ENCODE measurements at places on chromosomes 6 and 20.

DNA sequence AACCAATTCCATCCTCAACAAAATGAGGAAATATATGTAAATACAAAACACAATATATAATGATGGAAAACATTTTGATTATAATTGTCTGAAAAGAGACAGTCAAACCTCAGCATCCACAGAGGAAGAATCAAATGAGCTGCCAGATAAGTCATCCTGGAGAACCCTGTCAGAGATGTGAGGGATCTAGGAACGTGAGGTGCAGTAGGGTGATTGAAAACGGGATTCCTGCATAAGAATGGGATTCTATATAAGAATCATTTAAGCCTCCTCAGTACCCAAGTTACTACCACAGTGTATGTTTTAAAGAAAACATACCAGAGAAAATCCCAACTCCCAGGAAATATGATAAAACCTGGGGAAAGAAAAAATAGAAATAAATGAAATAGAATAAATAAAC, 690.5 kb downstream of the FRK start:
- DNase-seq: no peak

DNA sequence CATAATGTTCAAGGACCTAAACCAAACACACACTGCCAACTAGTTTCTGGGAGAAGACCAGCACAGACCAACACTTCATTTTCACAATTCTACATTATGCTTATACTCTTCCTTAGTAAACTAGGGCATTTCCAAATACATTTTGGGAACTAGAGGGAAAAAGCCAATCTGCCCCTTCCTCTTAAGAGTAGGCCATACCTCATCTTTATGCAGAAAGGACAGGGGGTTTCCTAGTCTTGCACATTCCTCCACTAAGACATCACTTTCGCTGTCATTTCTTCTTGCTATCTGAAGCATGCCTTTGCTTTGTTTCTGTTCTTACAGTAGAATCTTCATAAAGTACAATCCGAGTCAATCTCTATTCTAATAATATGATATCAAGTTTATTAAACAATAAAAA, 105.7 kb downstream of the SMLR1 start:
- DNase-seq: no peak

DNA sequence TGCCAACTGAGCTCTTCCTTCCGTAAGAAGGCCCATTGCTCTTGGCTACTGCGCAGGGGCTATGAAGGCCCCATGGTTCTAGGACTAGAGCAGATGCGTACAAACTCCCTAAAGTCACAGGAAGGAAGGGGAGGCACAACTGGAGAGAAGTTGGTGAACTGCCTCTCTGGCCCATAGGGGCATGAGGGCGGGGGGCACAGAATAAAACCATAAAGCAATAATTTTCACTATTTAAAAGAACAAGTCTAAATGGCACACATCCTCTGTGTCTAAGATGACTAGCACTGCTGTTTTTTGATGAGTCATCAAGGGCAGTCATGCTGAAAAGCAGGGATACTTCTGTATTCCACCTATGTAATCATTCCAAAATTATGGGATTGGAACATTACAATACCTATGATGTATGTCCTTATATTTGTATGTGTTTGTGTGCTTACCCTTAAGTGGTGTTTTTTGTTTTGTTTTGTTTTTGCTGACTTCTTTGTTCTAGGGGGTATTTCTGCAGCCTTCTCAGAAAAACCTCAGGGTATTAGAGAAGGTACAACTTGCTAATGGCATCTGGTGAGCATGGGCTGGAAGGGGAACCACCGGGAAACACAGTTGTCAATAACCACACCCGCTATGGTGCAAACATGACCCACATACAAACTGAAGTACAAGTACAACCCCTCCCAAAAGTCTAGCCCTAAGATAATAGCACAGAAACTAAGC, 36.9 kb downstream of the B4GALT5 start:
- DNase-seq: peak; percentile 56

DNA sequence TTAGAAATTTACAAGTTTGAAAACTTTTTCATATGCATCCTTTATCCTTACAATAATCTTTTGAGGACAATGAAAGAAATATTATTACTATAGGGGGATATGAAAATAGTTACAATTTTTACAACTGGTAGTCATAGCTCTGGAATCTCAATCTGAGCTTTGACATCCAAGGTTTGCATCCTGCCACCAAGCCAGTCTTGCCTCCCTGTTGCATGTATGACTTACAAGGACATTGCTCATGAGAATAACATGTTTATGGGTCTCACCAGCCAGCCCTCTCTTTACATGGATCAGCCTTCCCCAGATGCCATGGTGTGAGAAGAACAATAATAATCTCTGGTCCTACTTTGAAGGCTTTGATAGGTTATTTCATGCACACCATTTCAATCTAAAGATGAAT, 67.5 kb downstream of the THEMIS start:
- DNase-seq: no peak

DNA sequence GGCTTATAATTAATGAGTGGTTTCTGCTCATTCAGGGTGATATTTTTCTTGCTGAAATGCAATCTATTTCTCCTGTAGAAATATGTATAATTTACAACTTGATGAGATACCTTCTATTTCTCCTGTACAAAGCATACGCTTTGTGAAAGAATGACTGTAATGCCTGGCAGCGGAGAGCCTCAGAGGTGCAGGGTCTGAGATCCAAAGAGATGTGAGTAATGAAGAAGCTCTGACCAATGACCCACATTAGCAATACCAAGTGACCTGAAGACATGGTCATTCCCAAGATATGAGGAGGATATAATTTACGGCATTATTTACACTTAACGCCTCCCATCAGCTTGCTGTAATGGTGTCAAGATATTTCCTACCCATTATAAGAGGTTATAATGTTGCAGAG, 98.4 kb upstream of the RAB32 start:
- no peak for DNase-seq

- no peak for DNase-seq
Measured at GRCh38 chr6:77034161-77034560, 429.1 kb downstream of the HTR1B start.

- no peak for DNase-seq
Measured at GRCh38 chr6:60671369-60671768, 1614.7 kb downstream of the KHDRBS2 start.

- DNase-seq: no peak
Measured at GRCh38 chr6:48222241-48222640, 111.2 kb upstream of the PTCHD4 start.

DNA sequence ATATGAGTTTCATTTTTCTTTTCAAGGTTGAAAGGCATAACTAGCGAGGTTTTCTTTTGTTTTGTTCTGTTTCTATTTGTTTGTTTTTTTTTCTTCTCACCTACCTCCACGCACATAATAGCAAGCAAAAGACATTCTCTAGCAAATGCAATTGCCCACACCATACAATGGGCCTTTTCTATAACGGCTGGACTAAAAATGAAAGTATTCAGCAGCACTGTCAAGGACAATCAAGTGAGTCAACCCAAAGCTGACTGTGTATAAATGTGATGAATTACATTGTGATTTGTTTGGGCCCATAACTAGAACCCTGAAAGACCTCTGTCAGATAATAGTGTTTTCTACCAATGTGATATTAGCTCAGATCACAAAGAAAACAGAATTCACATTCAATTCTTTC, 496.7 kb downstream of the RNF144B start:
- DNase-seq: no peak

- DNase-seq: no peak
Measured at GRCh38 chr6:118562959-118563358, 14.9 kb downstream of the PLN start.

DNA sequence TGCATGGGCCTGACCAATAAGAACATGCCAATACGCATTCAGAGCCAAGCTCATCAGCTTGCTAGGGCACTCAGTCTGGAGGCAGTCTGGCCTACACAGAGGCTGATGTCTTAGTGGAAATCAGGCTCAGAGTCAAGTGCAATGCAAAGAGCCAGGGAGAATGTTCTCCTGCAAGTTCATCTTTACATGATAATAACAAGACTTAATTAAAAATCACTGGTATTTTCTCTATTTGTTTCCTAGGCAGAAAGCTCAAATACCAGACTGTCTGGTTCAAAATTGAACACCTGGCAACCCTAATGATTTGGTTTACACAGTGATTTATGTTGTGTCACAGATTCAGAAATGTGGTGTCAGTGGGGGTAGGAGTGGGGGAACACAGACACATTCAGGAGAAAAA, 689.3 kb upstream of the FLRT3 start:
- DNase-seq: no peak

GRCh38 chr6:81561071-81561564, 191.4 kb downstream of the TENT5A start:
- DNase-seq: no peak

DNA sequence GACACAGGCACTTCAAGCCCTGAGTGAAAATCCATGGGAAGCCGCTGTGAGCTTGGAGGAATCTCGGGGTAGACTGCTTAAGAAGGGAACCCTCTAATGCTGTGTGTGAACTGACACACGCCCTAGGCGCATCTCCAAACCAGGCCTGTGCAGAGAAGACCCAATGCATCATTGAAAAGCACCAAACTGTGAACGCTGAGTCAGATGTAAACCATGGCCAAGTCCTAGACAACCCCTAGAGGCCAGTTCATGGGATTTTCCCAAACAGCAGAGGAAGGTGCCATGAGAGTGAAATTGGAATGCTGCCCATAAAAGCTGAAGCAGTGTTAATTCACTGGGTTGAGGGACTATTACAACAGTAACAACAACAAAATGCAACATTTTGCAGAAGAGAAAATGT, 296.5 kb downstream of the SMOC2 start:
- DNase-seq: no peak

DNA sequence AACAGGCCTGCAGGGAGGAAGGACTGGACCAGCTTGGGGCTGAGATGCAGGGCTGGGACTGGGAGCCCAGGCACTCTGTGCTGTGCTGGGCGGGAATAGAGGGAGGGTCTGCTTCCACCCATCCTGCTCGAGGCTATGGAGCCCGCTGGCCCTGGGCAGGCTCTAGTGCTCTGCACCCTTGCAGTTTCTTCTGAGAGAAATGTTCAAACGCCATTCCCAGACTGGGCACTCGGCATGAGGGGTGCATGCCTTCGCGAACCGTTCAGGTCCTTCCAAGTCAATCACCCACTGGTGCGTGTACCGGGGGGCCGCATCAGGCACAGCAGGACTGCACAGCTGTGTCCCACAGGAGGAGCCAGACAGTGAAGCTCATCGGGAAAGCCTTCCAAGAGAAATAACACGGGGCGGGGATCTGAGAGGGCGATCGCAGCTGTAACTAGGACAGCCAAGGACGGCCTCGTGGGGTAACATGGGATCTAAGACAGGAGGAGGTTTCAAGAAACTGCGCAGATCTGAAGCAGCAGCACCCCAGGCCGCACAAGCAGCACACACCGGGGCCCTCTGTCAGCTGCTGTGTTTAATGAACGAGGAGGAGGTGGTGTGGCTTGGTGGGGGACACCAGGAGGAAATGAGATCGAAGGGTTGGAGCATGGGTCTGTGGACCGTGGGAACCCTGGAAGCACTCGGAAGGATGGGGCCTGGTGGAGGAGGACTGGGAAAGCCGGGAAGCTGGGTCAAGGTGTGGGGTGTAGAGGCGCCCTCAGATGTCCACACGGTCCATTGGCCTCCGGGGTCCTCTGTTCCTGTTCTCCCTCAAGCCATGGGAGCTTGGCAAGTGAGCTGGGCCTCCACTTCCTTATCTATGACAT, 26.1 kb upstream of the PYGB start:
- no peak for DNase-seq

- DNase-seq: no peak
Measured at GRCh38 chr6:108801366-108801765, 46.9 kb upstream of the ARMC2 start.

DNA sequence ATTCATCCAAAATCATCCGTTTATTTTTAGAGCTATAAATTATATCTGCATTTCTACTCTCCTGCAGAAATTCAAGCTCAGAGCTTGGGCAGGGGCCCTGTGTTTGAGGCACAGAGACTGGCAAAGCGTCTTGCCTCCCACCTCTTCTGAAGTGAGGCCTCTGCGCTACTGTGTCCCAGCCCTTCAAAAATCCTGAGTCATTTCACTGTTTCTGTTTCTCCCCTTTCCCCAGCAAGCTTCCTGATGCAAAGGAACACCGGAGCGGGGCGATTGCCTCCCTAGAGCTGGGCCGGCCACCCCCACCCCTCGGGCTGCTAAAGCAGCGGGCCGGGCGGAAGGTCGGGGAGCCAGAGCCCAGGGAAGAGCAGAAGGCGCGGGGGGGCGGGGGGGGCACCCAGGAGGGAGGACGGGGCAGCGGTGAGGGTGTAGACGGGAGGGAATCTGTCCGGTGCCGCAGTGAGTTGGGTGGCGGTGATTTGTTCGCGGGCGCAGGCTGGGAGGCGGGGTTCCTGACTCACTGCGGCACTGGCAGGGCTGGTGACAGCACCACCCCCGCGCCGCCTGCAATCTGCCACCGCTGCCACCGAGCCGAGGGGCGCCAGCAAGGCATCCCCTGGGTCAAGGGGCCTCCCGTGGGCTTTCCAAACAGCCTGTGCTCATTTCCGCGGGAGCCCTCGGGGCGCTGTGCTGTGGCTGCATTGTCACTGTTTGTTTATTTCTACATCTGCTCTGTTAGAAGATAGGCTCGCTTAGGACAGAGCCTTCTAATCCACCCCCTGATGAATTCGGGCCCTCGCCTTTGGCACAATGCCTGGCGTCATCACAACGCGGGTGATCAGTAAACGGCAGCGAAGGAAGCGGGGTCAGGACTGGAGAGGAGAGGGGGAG, 46.5 kb upstream of the SNAP25 start:
- peak; percentile 1 for DNase-seq

- DNase-seq: no peak
Measured at GRCh38 chr6:43806043-43806757, 36.2 kb downstream of the VEGFA start.

DNA sequence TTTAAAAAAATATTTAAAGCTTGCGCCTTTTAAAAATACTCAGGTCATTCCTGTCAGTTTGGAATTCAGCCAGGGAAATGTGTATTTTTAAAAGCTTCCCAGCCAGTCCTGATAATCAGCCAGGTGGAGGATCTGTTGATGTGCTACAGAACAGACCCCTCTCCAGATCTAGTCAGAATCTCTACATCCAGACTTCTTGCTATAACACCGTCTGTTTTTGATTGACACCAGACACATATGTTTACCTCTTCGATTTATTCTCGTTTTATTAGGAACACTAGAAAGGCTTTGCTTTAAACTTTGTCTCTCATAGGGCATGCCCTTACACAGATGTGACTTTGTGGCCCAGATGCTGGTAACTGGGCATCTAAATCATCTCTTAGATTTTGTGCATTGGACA, 11.7 kb downstream of the PARD6B start:
- DNase-seq: no peak

DNA sequence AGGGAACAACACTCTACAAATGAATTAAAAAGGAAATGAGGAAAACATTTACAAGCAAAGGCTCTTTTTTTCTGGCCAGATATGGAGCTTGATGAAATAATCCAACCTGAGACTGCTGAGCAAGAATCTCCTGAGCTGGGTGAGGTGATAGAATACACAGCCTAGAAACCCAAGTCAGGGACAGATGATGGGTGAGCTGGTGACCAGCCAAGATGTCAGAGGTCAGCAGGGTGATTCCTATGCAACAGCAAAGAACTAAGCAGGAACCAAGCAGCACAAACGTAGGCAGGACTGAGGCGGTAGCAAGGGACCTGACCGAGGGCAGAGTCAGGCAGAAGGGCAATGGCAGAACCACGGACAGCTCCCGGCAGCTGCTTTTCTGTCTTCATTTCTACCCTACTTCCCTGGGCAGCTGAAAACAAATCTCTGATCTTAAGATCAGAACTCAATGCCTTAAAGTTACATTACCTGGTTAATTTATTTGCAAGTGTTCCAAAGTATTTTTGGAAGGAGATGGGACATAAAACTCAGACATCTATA, 75.1 kb downstream of the CDC40 start:
- DNase-seq: peak; percentile 4

Data from GM06990 (cell line).